ENCODE measurements at places on chromosomes 2 and 18. TPM values are rescaled to one million over a fixed set of nuclear protein-coding genes. Genes with fewer than 3 reads are reported as not detected.
A peak's percentile ranks its signal among the peaks of the same experiment; 100 is the strongest.

DNA sequence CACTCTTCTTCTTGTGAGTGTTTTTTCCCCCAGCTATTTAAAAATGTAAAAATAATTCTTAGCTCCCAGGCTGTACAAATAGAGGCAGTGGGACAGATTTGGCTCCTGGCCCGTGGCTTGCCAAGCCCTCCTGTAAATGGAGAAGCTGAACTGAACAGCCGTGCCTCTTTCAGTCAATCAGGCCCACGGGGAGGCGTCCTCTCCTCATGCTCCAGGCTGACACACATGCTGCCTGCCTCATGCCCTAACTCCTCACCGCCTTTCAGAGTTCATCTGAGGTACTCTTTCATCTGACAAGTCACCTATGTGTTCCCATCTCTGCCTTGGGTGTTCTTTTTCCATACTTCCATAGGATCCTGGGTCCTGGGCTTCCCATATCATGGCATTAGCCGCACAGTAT is 58.9 kb downstream of the BMP10 start:
- DNase-seq = peak; percentile 59

DNA sequence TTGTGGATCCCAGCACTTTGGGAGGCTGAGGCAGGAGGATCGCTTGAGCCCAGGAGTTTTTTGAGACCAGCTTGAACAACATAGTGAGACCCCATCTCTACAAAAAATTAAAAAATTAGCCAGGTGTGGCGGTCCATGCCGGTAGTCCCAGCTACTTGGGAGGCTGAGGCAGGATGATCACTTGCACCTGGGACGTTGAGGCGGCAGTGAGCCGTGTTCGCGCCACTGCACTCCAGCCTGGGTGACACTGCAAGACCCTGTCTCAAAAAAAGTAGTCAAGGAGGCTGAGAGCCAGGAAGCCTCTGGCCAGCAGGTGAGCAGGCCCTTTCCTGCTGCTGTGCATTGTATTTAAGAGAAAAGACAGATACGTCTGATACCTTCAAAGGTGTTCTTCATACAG is 11.1 kb upstream of the PROC start:
- no peak for DNase-seq

DNA sequence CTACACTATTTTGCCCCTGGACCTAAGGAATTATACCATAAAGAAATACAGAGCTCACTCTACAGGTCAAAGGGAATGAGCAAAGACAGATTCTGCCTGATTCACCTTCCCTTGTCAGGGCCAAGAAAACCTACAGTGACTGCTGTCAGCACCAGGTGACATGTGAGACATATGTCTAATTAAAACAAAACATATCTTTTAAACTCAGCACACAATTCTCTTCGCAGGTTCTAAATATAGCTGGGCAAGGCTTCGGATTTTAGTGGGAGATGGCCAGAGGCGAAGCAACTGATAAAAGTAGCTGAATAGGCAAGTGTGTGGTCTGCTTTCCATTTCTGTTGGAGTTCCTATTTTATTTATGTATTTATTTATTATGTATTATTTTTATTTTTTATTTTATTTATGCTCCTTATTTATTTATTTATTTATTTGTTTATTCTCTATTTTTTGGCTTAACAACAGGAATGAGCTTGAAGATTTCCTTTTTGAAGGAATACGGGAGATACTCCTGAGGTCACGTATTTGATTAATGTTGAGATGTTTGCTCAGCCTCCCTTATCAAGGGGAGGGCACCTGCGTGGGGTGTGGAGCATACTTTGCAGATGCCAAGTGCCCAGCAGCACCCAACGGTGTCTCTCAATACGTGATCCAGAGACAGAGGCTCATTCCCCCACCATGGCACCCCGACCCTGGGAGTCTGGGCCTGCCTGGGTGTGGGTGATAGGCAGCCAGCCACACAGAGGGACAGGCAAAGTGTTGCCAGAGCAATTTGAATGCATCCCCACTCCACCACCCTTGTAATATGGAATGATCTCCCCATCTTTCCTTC is 141.8 kb downstream of the RNF152 start:
- DNase-seq = no peak

DNA sequence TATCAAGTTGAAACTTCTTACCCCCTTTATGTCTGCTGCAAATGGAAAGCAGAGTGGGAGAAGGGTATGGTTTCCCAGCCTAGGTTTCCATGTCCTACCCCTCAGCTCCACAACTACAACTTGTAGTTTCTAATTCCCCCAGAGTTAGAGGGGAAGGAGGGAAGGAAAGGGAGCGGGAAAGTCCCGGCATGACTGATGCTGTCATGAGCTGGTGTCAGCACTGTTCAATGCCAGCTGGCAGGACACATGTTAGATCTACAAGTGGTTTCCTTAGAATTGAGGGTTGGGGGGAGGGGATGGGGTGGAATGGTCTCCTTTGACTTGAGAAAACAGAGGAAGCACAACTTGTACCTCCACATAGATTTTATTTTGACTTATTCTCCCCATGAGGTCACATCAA is 194.0 kb downstream of the MBD2 start:
- peak; percentile 26 for DNase-seq

DNA sequence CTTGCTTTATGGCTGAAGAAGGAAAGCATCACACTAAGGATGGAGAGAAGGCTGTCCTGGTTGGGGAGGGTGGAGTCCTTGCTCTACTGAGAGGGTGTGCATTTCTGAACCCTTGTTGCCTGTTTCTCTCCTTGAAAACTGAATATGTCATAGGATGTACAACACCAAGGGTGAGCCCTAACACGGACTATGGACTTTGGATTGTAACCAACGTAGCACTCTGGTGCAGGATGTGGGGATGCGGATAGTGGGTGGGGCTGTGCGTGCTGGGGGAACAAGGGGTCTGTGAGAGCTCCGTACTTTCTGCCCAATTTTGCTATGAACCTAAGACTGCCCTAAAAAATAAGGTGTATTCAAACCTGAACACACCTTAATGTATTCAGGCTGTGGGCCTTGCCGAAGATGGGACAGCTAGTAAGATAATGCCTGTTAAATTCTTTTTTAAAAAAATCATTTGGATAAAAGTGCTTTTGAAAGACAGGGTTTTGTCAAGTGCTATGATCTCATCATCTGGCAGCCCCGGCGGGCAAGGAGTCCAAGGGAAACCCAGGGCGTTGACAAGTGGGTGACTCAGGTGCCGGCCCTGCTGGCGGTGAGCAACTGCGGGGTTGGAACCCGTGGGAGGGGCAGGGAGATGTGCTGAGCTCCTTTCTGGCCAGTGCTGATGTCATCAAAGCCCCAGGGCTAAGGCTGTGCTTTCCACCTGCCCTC is 54.0 kb downstream of the GATA6 start:
- peak; percentile 0 for DNase-seq

DNA sequence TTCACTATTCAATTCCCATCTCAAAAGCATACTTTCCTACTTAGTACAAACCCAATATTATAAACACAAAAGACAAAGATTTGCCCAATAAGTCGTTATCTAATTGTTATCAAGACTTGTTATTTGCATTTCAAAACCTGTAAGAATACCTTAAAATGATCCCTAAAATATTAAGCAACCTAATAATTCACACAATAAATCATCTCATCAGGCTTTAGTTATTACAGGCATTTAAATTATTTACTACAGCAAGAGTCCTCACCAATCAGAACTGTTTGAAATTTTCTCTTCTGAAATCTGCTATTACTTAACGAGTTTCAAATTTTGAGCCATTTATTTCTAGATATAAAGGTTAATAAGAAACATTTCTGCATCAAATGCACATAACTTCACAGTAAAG is 1.6 kb downstream of the CCDC88A start:
- DNase-seq = no peak

- DNase-seq = peak; percentile 39
These were observed 433 bp downstream of the SH3RF3 start for GRCh38 chr2:109129356-109129920.

- no peak for DNase-seq
These were observed 289.4 kb downstream of the MTX2 start for GRCh38 chr2:176558574-176559140.

DNA sequence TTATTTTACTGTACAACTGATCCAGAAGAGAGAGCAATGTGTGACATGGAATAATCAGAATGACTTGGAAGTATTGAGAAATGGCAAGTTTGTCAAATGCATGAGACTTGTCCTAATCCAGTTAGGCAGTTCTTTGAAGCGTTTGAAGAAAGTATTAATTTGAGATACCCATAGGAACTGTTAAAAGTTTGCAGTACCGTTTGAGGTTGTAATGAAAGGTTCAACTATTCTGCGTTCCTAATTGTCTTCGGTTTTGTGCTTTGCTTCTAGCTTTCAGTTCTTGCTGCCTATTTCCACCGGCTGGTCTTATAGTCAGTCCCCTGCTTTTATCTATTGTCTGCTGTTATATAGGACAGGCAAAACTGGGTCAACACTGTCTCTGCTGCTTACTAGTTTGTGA is 41.8 kb downstream of the COX7A2L start:
- no peak for DNase-seq

GRCh38 chr2:219713110-219713509 is 85.7 kb downstream of the SLC4A3 start:
- DNase-seq = peak; percentile 55

- peak; percentile 75 for DNase-seq
These were observed 22.8 kb downstream of the ARHGAP28 start for GRCh38 chr18:6752202-6752860.

DNA sequence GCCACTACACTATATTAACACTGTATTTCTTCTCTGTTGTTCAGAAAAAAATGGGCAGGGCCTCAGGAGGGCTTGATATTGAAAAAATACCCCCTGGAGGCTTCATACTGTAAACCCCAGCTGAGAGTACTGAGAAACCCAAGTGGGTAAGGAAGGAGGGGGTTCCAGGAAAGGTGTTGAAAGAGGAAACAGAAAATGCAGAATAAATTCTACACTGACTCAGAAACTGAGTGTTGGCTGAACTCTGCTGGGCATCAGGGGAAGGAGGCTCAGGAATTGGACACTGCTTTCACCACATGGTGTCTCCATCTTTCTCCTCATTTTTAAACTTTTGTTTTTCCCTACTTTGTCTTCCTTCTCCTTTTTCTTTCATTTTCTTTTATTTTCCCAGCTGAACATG is 253.7 kb downstream of the DYM start:
- DNase-seq = no peak

GRCh38 chr2:105403241-105403782 is 4.5 kb upstream of the FHL2 start:
- no peak for DNase-seq

GRCh38 chr2:9149726-9150567 is 56.7 kb upstream of the ASAP2 start:
- no peak for DNase-seq

GRCh38 chr18:21741562-21742314 is 1.1 kb downstream of the MIB1 start:
- peak; percentile 34 for DNase-seq

DNA sequence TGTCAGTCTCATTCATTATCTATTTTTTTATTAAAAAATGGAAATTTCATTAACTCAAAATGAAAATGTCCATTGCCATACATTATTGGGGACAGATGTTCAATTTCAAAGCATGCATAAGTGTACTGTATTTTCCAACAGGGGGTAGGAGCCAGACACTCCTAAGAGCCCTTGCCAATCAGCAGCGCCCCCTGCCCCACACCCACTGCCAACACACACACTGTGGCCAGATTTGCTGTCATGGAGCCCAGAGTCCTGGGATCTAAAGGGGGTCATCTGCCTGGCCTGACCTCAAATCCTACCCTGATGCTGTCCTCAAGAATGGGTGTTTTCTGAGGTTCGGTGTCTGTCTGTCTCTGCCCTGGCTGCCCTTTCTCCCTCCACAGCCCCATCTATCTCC is 162.2 kb upstream of the TWIST2 start:
- DNase-seq = no peak

DNA sequence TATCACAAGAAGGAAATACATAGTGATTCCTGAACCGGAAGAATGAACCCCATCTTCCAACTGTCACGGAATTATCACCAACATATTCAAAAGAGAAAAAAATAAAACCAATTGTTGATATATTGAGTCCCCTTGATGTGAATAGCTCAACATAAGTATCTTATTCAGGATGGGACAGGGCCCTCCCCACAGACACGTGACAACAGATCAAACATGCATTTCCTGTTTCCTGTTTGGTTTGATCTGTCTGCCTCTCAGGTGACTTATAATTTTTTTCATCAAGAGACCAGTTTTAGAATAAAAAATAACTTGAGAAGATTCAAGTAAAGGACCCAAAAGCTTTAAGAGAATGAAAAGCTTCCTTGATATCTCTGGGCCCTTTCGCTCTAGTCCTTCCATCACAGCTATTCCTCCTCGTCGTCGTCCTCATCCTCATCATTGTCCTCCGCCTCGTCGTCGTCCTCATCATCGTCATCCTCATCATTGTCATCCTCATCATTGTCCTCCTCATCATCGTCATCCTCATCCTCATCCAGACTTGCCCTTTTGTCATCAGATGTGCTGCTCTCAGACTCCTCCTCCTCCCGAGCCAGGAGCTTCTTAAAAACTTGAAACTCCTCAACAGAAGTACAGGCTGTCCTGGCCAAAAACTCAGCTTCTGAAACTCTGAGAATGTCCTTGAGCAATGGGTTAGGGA is 6.3 kb downstream of the MTERF4 start:
- DNase-seq = no peak

DNA sequence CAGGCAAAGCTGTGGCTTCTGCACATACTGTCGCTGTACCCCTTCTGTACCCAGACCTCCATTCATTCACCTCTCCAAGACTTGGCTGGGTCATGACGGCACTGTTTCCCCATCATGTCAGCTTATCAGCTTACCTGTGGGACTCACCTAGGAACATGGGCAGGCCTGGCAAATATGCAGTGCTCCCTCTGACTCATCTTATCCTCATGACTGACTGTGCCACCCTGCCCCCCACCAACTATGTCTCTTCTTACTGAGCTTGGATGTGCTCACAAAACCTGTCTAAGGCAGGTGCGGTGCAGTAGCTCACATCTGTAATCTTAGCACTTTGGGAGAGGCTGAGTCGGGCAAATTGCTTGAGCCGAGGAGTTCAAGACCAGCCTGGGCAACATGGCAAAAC is 152.4 kb downstream of the MGAT5 start:
- DNase-seq = no peak

DNA sequence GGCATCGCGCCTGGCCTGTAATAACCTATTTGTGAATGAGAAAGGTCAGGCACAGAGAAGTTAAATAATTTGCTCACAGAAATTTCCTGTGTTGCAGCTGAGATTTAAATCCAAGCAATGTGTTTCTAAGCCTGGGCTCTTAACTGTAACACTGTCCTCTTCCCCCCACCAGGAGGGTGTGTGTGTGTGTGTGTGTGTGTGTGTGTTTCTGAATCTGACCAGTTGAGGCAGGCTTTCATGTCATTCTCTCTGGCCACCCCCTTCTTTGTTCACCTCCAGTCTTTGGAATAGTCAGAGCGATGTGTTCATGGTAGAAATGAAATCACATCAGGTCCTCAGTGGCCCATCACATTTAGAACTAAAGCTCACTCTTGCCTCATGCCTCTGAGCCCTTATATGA is 81.2 kb downstream of the NEDD4L start:
- no peak for DNase-seq

GRCh38 chr2:215553946-215554345 is 118.1 kb upstream of the FN1 start:
- no peak for DNase-seq

The ABCB11 gene
- not detected for total RNA-seq

The ATP6V1B1 gene
- 1.7 TPM for total RNA-seq

The LDLRAD4 gene
- total RNA-seq = 1.7 TPM

The STON1 gene
- total RNA-seq = 3.2 TPM

The NEU4 gene
- 3.2 TPM for total RNA-seq

The UGT1A4 gene
- total RNA-seq = not detected

The GALNT3 gene
- total RNA-seq = 0.37 TPM

The CIB4 gene
- not detected for total RNA-seq

The PLA2R1 gene
- total RNA-seq = 5.6 TPM

Measured in myocyte (in vitro differentiated cells).